ENCODE measurements at places on chromosomes 2 and 18.

DNA sequence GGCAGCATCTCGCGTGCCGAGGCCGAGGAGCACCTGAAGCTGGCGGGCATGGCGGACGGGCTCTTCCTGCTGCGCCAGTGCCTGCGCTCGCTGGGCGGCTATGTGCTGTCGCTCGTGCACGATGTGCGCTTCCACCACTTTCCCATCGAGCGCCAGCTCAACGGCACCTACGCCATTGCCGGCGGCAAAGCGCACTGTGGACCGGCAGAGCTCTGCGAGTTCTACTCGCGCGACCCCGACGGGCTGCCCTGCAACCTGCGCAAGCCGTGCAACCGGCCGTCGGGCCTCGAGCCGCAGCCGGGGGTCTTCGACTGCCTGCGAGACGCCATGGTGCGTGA lies 10.7 kb downstream of the ZAP70 start:
- DNase-seq: no peak

GRCh38 chr2:68344031-68344430 lies 21.1 kb upstream of the PLEK start:
- DNase-seq: no peak

GRCh38 chr2:28639836-28640235 lies 111.8 kb upstream of the PPP1CB start:
- DNase-seq: no peak

DNA sequence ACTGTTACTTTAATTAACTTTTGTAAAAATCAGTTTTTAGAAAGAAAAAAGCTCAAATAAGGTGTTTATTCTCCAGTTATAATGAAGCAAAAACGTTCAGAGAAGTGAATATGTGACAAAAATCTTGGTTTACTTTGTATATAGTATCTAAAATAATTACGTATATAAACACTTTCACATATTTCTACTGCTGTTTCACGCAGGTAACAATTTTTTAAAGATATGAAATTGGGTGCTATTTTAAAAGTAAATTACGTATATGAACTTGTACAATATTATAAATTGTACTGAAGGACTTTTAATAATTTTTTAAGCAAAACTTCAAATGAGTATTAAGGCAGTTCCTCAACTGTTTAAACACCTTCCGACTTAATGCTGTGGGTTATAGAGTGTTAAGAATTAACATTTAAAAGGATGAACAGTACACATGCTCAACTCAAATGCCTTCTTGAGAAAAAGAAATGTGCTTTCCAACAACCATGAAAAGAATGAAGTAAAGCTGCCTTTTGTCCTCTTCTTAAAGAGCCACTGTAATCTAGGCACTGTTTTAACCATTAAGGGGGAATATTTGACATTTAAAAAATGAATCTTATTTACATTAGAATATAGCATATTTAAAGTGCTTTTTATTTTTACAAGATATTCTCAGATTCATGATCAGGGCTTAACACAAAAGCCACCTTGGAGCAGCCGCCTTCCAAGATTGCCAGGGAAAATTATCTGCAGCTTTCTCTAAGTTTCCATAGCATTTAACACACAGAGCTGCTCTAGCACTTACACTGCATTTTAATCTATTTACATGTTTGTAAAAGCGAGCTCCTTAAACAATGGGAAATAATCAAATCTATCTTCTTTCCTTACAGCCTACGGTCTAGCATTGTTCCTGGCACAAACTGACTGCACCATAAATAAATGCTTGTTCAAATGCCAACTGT lies 56.5 kb upstream of the CDKL4 start:
- no peak for DNase-seq

DNA sequence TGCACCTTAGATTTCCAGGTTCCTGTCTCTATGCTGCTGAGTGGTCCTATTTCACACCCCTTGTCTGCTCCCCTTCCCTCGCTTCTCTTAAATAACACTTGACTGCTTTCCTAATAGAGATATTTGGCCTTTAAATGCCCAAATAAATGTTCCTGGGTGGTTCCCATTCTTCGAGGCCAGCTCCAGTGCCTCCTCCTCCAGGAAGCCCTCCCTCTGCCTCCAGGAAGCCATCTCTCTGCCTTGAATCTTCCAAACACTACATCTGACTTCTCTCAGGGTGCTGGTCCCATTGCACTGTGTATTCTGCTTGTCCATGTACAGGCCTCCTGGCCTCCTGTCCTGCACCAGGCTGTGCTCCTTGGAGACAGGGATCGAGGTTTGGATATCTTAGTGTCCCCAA lies 14.2 kb downstream of the EHD3 start:
- no peak for DNase-seq

DNA sequence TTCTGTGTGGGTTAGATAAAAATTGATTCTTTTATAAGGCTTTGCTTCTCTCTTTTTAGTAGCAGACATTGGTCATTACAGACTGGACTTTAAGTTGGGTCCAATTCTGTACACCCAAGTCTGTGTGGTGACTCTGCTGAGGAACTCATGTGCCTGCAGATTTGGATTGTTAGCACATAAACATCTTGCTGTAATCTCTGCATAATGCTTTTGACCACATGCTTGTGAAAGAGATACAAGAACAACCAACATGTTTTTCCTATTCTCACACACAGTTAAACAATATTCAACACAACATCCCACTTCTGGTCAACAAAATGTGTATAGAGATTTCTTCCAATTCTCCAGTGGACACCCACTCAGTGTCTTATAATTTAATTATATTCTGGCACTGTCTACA lies 270.1 kb downstream of the RDH14 start:
- DNase-seq: no peak

DNA sequence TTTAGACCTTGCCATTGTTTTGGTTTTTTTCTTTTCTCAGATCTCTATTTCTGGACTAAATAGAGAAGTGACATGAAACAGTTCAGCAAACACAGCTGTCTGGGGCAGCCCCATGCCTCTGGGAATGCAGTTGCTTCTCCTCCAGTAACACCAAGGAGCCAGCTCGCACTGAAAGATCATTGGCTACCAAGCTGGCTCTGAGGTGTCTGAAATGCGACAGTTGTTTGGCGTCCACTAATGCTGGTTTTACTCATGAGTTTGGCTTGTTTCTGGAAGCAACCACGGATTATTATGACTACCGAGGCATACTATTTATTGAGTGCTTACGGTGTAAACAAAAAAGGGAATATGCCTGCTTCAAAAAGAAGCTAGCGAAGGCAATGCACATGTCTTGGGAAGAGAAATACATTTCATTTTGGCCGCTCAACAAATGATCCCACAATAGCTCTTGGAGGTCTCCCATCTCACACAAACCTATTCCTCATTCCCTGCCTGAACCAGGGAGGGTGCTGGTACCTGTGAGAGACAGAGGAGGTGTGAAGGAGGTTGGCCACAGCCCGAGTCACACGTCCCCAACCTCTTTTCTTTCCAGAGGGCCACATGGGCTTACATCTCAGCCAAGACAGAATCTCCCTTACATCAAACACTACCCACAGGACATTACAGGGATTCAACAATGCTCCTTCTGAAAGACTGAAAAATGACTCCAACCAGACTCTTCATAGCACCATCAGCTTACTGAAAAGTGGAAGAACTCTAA lies 37.5 kb upstream of the NEB start:
- no peak for DNase-seq

- no peak for DNase-seq
Measured at GRCh38 chr18:64474773-64475172, 325.9 kb upstream of the LINC00305 start.

DNA sequence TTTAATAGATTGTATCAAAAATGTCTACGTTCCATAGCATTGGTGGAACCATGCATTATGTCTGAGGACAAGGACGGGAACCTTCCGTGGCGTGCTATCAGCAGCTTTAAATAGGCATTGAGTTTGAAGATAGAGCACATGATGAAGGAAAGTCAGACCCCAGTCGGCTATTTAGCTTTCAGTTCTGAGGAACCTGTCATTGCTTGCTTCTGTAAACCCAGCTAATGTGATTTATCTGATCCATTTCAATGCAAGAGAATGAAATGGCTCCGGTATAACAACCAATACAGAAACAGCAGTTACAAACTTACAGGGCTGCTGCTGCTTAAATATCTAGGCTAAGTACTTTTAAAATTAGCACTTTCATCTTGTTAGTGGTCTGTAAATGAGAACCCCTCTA lies 503.3 kb downstream of the RNF144A start:
- DNase-seq: no peak

- DNase-seq: no peak
Measured at GRCh38 chr2:121527009-121527682, 3.5 kb upstream of the RNU4ATAC start.

DNA sequence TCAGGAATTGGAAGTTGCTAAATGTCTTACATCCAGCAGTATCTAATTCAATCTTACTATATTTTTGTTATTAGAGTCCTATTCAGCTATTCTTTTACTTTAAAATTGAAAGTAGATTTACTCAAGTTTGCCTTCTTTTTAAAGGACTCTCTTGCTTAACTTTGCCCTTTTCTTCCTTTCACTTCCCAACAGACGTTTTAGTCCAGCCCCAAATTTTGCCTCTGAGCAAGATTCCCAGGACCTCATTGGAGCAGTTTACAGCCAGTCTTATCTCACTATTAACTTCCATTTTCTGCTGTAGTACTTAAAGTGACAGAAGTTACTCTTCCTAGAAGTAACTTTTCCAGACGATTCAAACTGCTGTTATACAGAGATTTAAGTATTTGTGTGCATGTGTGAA lies 1.7 kb upstream of the PRKD3 start:
- no peak for DNase-seq

- no peak for DNase-seq
Measured at GRCh38 chr2:11955314-11955713, 208.9 kb downstream of the LPIN1 start.

All from stimulated activated CD8-positive, alpha-beta memory T cell treated with anti-CD3 and anti-CD28 coated beads, Interleukin-7, amount 100 ng/mL, for 1 hour (primary cell).